Nephron progenitor cell (in vitro differentiated cells): ENCODE measurements at places on chromosomes 7 and 10.

- no peak overlapping the region for H3K27ac ChIP-seq
- H3K36me3 ChIP-seq, result no peaks in the 10 kb centered on the region
- no peaks in the 10 kb centered on the region for H3K27me3 ChIP-seq
- DNase-seq, result no peak
- H3K4me1 ChIP-seq, result peaks cover 7% of the 10 kb centered on the region
- H3K4me3 ChIP-seq, result no peak overlapping the region
Measured at GRCh38 chr10:51894771-51895578, 195.6 kb upstream of the CSTF2T start.

DNA sequence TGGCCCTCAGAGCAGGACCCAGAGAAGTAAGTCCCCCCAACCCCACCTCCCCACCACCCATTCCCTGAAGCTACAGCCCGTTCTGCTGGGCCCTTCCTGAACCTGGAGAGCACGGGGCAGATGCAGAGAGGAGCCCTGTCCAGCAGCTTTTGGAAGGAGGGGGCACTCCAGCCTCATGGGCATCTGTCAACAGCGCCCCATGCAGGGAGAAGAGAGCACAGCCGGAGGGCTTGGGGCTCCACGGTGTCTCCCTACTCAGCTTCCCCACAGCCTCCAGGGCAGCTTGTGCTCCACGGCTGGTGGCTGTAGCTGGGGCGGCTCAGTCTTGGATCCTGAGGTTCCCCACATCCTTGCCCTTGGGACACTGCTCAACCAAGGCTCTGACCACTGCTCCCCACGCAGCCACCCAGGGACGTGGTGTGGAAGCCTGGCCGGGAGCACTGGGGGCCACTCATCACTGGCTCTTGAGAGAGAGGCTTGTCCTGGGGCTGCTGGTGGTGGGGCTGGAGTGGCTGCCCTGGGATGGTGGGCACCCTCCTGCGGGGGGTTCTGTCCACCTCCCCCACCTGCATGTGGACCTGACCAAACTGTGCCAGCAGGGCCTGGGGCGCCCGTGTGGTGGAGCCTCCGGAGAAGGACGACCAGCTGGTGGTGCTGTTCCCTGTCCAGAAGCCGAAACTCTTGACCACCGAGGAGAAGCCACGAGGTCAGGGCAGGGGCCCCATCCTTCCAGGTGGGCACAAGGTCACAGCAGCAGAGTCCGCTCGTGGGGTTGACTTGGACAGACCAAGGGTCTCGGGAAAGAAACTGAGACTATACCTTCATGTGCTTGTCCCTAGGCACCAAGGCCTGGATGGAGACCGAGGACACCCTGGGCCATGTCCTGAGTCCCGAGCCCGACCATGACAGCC lies 4.5 kb downstream of the PRAP1 start:
- no peak for DNase-seq
- no peak overlapping the region for H3K27ac ChIP-seq
- no peaks in the 10 kb centered on the region for H3K36me3 ChIP-seq
- H3K4me3 ChIP-seq, result no peak overlapping the region
- peaks cover 6% of the 10 kb centered on the region for H3K4me1 ChIP-seq

DNA sequence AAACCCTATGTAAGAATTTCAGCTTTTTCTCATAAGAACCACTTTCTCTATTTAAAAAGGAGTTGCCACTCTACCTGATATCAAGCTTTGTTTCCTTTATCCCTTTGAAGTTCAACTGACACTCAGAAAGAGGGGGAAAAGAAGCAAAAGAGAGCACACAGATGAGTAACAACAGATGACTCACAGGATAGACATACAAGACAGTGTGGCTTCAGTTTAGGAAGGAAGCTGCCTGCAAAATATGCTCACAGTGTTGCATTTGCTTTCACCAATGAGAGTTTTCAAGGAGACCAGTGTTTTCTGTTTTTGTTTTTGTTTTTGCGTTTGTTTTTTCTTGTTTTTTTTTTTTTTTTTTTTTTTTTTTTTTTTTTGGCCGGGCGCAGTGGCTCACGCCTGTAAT lies 1181.6 kb downstream of the DNAJB9 start:
- no peak overlapping the region for H3K4me3 ChIP-seq
- no peak for DNase-seq
- no peak overlapping the region for H3K27ac ChIP-seq

DNA sequence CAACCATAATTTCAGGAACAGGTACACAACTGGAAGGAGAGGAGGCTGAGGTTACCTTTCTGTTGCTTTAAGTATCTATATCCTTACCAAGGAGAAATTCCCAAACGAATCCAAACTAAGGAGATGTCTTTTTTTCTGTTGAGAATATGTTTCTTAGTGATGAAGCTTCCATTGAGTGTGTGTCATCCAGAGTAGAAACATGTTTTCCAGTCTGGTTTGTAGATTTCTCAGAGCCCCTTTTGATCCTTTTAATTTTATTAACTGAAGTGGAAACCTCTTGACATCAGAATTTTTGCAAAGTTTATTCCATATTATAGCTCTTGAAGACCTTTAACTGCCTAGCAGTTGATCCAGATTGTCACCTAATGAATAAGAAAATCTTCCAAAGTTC lies 207.1 kb upstream of the FERD3L start:
- no peak for DNase-seq
- no peak overlapping the region for H3K4me3 ChIP-seq
- no peaks in the 10 kb centered on the region for H3K36me3 ChIP-seq
- H3K4me1 ChIP-seq, result no peaks in the 10 kb centered on the region
- H3K27ac ChIP-seq, result no peak overlapping the region

- no peak for DNase-seq
- peaks cover 71% of the 10 kb centered on the region for H3K36me3 ChIP-seq
- H3K27me3 ChIP-seq, result no peaks in the 10 kb centered on the region
- H3K27ac ChIP-seq, result peak overlapping the region; percentile 75
- H3K4me3 ChIP-seq, result no peak overlapping the region
- H3K4me1 ChIP-seq, result peaks cover 26% of the 10 kb centered on the region
Measured at GRCh38 chr7:43653466-43653865, 70.6 kb downstream of the STK17A start.

- no peak overlapping the region for H3K27ac ChIP-seq
- DNase-seq, result no peak
- peaks cover 7% of the 10 kb centered on the region for H3K4me1 ChIP-seq
- peaks cover 7% of the 10 kb centered on the region for H3K27me3 ChIP-seq
- H3K36me3 ChIP-seq, result peaks cover 13% of the 10 kb centered on the region
Measured at GRCh38 chr7:155603205-155603857, 41.1 kb upstream of the RBM33 start.

DNA sequence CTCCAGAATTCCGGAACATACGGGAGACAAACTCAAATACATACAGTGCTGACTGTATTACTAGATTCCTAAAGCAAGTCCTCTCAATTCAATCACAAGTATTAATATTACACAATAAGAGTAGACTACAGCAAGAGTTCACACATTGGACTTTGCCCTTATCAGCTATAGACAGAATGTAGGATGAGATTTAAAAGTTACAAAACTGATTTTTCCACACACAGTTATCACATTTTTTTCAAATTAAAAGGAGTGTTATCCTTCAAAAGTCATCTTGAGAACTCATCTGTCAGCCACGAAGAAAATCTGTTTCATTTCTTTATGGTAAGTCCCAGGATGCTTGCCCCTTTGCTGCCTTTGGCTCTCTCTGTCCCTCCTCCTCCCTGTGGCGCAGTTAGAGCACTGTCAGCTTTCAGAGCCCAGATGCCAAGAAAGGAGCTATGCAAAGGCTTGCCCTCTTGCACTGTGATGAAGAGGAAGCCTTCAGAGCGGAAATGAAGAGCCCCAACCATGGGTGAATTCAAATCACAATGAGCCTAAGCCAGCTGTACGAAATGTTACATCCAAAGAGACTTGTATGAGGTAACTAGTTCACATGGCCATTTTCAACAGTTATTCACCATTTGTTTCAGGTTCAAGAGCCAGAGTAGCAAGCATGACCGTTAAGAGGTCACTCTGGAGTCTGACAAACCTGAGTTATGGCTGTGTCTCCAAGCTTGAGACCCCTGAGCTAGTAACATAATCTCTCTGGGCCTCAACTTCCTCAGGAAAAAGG lies 10.7 kb downstream of the NCOA4 start:
- no peaks in the 10 kb centered on the region for H3K27me3 ChIP-seq
- H3K36me3 ChIP-seq, result peaks cover 26% of the 10 kb centered on the region
- DNase-seq, result no peak
- H3K27ac ChIP-seq, result peak overlapping the region; percentile 94

DNA sequence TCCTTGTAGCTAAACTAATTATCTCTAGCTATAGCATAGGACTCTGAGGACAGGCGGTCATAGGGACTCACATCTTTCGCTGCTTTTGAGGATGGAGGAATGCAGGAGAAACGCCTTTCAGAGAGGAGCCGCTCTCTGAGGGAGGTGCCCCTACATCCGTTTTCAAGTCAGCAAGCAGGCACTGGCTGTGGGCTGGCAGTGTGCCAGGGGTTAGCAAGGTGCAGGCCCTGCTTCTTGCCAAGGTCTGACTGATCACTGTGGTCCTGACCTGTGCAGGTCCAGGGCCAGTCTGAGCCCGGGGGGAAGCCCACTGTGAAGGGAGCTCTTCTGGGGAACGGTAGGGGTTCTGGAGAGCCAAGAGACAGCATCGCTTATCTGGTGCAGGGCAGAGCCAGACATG lies 89.4 kb downstream of the SH3PXD2A start:
- H3K27ac ChIP-seq, result no peak overlapping the region
- no peak for DNase-seq
- H3K4me3 ChIP-seq, result no peak overlapping the region
- H3K36me3 ChIP-seq, result peaks cover 14% of the 10 kb centered on the region

- no peak overlapping the region for H3K4me3 ChIP-seq
- no peaks in the 10 kb centered on the region for H3K27me3 ChIP-seq
- H3K4me1 ChIP-seq, result peaks cover 25% of the 10 kb centered on the region
- DNase-seq, result no peak
- no peaks in the 10 kb centered on the region for H3K36me3 ChIP-seq
Measured at GRCh38 chr7:6242561-6242960, 29.9 kb downstream of the CYTH3 start.

- H3K27me3 ChIP-seq, result no peaks in the 10 kb centered on the region
- no peak for DNase-seq
- H3K4me3 ChIP-seq, result no peak overlapping the region
- peaks cover 48% of the 10 kb centered on the region for H3K4me1 ChIP-seq
- H3K27ac ChIP-seq, result no peak overlapping the region
- H3K36me3 ChIP-seq, result no peaks in the 10 kb centered on the region
Measured at GRCh38 chr7:116802746-116803152, 59.6 kb upstream of the CAPZA2 start.

- H3K27me3 ChIP-seq, result peaks cover 2% of the 10 kb centered on the region
- no peaks in the 10 kb centered on the region for H3K4me1 ChIP-seq
- no peaks in the 10 kb centered on the region for H3K36me3 ChIP-seq
- no peak for DNase-seq
- H3K27ac ChIP-seq, result no peak overlapping the region
Measured at GRCh38 chr7:71828361-71828760, 583.8 kb downstream of the CALN1 start.

- H3K27ac ChIP-seq, result peak overlapping the region; percentile 100
- peak overlapping the region; percentile 99 for H3K4me3 ChIP-seq
- no peaks in the 10 kb centered on the region for H3K27me3 ChIP-seq
- H3K36me3 ChIP-seq, result peaks cover 13% of the 10 kb centered on the region
Measured at GRCh38 chr10:73744664-73744975, 448 bp downstream of the SEC24C start.

- H3K4me1 ChIP-seq, result peaks cover 92% of the 10 kb centered on the region
- H3K27me3 ChIP-seq, result no peaks in the 10 kb centered on the region
- peaks cover 16% of the 10 kb centered on the region for H3K36me3 ChIP-seq
- H3K4me3 ChIP-seq, result peak overlapping the region; percentile 94
Measured at GRCh38 chr10:24210501-24210900, 1.6 kb downstream of the KIAA1217 start.

GRCh38 chr10:93245147-93245546 lies 171.5 kb downstream of the CYP26A1 start:
- DNase-seq, result no peak
- H3K36me3 ChIP-seq, result no peaks in the 10 kb centered on the region
- no peak overlapping the region for H3K27ac ChIP-seq
- peaks cover 30% of the 10 kb centered on the region for H3K27me3 ChIP-seq
- H3K4me3 ChIP-seq, result no peak overlapping the region

DNA sequence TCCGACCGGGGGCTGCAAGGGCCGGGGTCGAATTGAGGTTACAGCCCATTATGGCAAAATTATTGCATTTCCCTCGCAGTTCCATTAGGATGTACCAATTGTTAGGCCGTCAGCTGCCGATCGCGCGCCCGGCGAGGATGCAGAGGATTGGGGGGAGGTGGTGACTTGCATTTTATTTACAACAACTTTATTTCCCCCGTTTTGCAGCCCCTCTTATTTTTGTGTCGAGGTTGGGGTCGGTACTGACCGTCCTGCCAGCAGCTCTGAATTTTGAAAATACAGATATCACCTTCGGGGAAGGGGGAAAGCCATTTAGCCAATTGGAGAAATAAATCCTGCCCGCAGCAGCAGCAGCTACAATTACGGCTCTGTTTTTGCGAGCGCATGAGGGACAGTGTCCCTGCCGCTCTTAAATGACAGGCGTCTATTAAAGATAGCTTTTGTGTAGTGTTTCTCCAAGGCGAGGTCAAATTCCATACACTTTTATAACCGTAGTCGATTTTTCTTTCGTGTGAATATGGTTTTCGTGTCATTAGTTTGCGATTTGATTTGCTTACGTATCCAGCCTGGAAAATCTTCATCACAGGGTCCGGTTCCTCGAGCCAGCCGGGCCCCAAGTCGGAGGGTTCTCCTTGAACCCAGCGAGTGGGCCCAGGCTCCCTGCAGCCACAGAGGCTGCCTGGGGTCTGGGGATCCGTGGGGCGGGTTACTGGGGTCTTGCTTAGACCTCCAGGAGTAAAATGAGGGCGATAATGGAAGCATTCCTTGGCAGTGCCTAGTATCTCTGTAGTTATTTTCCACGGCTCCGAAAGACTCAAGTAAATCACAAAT lies 684 bp upstream of the HOXA5 start:
- DNase-seq, result no peak
- peak overlapping the region; percentile 99 for H3K27ac ChIP-seq
- peaks cover 92% of the 10 kb centered on the region for H3K36me3 ChIP-seq
- H3K27me3 ChIP-seq, result peaks cover 17% of the 10 kb centered on the region

DNA sequence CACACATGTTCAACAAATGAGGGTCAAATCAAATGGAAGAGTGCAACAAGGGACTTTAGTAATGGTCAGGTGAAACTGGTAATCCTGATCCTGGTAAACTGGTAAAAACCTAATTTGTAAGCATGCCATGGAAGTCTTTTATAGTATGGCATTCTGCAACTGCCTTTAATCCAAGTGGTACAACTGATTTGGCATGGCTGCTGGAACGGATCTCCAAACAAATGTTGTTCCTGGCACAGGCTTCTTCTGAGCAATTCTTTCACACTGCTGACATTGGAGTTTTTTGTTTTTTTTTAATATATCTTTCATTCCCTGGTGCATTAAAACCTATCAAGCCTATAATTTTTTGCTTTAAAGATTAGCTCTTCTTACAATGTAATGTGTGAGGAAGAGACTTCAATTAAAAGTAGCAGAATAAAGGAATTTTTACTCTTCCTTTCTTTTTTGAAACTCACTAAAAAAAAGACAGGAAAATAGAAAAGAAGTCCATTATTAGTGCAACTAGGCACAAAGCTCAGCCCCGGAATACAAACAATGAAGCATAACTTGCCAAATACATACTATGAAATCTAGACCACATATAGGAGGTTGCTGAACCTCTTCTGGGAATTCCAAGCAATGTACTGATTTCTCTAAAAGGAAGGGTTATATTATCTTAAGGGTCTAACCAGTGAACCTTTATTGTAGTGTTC lies 79.3 kb upstream of the OIT3 start:
- H3K27me3 ChIP-seq, result no peaks in the 10 kb centered on the region
- H3K4me1 ChIP-seq, result no peaks in the 10 kb centered on the region
- no peak for DNase-seq
- no peak overlapping the region for H3K27ac ChIP-seq
- no peak overlapping the region for H3K4me3 ChIP-seq
- H3K36me3 ChIP-seq, result peaks cover 4% of the 10 kb centered on the region
